ENCODE measurements at places on chromosomes 4 and X.

DNA sequence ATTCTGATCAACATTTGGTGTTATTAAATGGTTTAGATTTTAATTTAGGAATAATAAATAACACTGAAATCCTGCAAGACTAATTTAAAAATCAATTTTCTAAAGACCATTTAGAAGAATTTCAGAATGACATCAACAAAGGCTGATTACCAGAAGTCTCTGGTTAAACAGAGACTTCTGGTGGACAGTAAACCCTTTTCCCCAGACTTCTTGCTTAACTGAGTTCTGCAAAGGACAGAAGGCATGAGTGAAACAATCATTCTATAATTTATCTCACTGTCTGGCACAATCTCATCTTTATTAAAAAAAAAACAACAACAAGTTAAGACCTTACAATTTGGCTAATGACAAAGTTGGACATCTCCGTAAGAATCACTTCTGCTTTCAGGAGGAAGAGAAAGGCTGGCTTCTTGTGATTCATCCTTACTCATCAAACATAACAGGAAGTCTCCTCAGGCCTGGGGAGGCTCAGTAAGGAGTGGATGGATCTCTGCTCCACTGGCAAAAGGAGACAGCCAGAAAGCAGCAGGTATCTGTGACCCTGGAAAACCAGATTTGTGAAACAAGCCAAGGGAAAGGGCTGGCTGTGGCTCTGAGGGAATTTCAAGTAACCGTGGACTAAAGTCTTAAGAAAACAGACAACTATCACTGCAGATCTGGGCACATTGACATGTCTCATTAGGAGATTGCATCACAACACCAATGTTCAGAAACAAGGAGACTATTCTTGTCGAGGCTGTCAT lies 908 bp upstream of the TLR6 start:
- no peak for DNase-seq

GRCh38 chrX:154465601-154466000 lies 7.5 kb downstream of the PLXNA3 start:
- DNase-seq = no peak

DNA sequence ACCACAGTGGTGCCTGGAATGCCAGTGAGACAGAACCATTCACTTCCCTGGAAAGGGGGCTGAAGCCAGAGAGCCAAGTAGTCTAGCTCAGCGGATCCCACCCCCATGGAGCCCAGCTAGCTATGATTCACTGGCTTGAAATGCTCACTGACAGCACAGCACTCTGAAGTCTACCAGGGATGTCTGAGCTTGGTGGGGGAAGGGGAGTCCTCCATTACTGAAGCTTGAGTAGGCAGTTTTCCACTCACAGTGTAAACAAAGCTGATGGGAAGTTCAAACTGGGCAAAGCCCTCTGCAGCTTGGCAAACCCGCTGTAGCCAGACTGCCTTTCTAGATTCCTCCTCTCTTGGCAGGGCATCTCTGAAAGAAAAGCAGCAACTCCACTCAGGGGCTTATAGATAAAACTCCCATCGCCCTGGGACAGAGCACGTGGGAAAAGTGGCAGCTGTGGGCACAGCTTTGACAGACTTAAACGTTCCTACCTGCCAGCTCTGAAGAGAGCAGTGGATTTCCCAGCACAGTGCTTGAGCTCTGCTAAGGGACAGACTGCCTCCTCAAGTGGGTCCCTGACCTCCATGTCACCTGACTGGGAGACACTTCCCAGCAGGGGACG lies 32.0 kb downstream of the NAP1L2 start:
- DNase-seq = no peak

DNA sequence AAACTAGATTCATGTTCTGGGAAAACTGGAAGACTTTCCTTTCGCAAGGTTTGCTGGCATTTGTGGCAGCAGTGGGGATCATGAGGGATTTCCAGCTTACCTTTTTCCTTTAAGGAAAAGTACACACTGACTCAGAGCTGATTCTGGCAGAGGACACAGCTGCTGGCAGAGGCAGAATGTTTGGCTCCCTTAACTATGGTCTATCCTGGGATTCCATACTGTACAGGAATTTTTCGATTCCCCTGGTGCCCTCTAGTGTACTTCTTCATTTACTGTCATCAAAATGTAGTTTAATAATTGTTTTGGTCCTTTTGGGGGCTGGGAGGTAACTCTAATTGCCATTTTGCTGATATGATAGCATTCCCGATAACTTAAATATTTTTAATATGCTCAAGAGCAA lies 152.7 kb downstream of the GABRG1 start:
- DNase-seq = no peak

DNA sequence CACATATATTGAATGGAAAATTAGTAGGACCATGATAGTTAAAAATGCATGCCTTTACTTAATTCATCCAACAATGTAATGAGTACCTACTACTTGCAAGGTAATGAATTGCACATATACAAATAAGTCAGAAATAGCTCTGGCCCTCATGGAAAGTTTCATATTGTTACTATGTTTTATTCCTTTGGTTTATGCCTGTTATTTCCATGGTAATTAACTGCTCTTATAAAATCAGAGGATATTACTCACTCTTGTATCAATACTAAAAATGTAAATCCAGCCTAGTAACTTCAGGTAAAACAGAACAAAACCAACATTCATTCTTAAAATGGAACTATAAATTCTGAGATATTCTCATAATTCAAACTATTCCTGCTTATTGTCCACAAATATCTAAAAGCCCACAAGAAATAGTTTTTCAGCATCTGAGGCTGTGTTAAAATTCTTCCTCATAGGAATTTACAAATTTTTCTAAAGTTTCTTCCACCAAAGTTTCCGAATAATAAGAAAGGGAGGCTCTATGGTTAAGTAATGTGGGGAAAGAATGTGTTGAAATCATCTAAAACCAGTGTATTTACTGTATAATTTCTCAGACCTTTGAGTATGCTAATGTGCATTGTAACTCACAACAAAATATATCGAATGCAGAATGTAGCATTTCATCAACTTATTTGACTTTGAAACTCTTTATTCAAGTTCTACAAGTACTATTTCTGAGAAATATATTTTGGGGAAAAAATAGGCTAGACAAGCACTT lies 444.2 kb downstream of the PDGFC start:
- DNase-seq = no peak

DNA sequence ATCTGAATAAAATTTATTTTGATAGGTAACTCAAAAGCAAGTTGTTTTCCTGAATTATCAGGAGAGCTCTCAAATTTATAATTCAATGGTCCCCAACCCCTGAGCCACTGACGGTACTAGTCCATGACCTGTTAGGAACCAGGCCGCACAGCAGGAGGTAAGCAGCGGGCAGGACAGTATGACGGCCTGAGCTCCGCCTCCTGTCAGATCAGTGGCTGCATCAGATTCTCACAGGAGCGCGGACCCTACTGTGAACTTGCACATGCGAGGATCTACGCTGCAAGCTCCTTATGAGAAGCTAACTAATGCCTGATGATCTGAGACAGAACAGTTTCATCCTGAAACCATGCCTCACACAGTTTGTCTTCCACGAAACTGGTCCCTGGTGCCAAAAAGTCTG lies 37.9 kb upstream of the SEC24B start:
- DNase-seq = no peak

DNA sequence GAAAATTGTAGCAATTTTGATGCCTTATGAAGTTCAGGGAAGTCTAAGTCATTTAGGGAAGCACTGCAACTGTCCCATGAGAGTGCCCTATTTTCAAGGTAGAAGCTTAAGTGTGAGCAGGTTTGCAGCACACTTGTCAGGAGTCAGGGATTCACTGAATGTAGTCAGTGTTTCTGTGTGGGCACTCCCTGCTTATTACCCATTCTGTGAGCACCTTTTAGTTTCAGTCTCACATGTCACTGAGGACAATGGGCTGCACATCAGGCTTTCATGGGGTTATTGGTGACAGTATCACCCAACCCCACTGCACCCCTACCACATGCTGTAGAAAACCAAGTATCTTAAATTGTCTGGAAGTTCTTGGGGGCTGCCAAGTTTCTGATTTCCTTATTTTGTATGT lies 2.9 kb upstream of the CCNG2 start:
- DNase-seq = no peak

- DNase-seq = no peak
Measured at GRCh38 chrX:9144701-9145241, 110.8 kb upstream of the FAM9B start.

DNA sequence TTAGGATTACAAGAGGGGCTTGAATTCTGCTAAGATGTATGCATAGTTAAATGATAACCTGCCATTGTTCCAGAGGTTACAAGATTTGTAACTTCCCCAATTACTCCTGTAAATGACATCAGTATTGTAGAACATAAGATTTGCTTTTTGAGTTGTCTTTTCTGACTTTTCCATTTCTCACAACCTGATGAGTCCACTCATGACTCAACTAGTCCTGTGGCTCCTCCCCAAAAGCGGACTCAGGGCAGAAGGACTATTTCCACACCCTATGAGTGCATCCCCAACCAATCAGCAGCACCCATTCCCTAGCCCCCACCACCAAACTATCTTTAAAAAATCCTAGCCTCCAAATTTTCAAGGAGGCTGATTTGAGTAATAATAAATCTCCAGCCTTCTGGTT lies 54.7 kb downstream of the HOPX start:
- DNase-seq = no peak

- DNase-seq = no peak
Measured at GRCh38 chr4:6423575-6423974, 48.8 kb downstream of the PPP2R2C start.

- no peak for DNase-seq
Measured at GRCh38 chr4:179563741-179564140, 2121.5 kb upstream of the AGA start.

DNA sequence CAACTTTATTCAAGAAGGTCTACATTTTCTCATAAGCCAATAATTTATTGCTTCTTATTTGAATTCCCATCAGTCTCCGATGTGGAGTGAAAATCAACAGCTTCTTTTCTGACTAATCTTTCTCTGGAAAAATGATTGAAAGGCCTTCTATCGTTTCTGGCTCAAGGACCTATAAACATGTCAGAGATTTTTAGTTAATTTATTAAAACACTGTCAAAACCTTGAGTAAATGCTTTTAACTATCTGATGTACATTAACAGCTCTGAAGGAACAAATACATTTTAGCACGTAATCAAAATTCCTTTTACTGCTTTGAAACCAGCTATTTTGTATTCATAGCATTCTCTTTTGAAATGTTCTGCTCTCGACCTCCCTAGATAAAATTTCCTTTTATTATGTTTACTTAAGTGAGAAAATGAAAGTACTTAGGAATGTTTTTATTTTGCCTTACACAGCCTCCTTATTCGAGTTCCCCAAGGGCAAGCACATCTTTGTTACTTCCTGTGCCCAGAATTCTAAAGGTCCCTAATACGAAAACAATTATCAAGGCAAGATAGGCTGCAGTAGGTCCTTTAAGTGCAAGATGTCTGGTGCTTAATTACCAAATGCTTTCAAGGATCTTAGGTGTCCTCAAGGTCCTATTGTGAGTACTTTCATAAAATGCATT lies 3.1 kb upstream of the ZFX start:
- no peak for DNase-seq

- no peak for DNase-seq
Measured at GRCh38 chr4:18012807-18013462, 8.6 kb downstream of the LCORL start.

- DNase-seq = no peak
Measured at GRCh38 chrX:68443155-68443868, 10.0 kb upstream of the OPHN1 start.

GRCh38 chr4:87211249-87211952 lies 9.0 kb downstream of the KLHL8 start:
- DNase-seq = no peak

DNA sequence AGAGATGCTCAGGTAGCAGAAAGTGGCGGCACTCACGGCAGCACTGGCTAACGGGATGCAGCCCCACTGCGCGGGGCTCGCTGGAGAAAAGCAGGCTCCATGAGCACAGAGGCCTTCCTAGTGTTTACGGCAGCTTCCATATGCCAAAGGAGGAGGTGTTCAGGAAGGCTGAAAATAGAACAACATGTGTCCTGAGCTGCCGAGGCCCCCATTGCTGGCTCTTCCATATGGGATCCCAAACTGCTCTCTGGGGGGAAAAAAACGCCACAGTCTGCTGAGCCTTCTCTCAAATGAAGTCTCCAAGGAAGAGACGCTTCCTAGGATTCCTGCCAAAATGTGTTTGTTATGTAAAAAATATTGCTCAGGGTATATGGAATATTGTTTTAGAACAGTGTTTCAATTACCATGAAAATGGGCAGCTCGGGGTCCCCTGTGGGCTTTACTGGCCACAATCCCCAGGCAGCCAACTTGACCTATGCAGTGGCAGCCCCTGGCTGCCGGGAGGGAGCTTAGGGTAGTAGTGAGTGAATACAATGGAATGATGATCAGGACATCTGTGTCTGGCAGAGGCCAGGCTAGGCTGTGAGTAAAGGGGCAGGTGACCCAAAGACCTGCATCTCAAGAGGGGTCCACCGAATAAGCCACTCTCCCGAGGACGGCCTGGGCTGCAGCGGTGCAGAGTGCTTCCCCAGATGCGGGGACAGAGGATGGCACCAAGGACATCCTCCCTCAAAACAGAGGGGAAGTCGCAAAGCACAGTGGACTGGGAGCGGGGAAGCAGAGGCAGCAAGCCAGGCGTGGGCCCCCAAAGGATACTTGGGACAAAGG lies 170.1 kb downstream of the AFAP1 start:
- DNase-seq = no peak

DNA sequence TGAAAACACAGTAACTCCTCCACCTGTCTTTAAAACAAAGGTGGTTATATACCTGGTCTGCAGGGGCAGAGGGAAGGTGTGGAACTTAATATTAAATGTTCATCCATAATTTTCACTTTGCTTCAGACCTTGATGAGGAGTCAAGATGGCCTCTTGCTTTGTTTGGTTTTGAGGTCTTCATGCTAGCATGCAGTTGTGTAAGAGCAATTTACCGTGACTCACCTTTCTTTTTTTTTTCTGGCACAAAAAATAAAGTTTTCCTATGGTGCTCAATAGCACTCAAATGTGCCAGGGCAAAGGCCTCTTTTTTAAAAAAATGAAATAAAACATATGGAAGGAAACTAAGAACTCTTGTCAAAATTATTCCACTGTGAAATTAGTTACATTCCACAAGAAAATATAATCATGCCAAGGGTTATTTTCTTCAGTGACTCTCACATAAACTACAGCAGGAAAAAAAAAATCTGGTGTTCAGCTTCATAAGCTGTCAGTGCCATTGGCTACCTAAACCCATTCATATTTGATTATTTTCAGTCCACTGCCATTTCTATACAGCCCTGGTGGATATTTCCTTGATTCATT lies 128.2 kb downstream of the SLC7A11 start:
- no peak for DNase-seq

DNA sequence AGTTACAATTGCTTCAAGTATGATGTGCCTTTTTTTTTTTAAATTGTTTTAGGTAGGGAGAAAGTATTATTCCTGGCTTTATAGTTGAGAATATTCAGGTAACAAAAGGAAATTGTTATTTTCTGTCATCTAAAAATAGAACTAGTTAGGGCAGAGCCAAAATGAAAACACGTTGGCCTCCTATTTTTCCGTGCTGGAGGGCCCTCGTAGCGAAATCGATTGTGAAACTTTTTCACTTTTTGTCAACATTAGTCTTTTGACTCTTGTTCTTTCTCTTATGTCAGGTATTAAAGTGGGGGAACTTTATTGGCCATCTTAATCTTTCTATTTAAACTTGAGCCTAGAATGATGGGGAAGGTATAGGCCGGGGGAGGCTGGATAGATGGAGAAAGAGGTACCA lies 104.9 kb downstream of the ARHGAP10 start:
- DNase-seq = no peak

GRCh38 chrX:49300703-49301102 lies 2.7 kb upstream of the GAGE10 start:
- DNase-seq = no peak

All from renal cortex interstitium (tissue), 15 donors.